ENCODE measurements at places on chromosomes 6 and 20.

DNA sequence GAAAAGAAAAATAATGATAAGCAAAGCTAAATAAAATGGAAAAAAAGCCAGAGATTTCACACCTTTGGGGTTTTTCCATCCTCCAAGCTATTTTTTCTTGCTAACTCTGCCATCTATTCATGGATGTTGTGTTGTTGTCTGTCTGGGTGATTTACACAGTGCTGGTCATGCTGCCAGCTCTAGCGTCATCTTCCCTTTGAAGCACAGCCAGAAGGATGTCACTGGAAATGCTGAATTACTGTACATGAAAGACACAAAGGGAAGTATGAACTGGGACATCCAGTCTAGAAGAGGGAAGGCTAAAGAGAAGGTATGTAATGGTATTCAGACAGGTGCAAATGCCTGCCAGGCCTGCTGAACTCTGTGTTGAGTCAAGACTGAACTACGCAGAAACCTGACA is 241.9 kb upstream of the STXBP5 start:
- DNase-seq = no peak

- DNase-seq = no peak
These were observed 647.9 kb downstream of the KIF16B start for GRCh38 chr20:15925376-15925775.

DNA sequence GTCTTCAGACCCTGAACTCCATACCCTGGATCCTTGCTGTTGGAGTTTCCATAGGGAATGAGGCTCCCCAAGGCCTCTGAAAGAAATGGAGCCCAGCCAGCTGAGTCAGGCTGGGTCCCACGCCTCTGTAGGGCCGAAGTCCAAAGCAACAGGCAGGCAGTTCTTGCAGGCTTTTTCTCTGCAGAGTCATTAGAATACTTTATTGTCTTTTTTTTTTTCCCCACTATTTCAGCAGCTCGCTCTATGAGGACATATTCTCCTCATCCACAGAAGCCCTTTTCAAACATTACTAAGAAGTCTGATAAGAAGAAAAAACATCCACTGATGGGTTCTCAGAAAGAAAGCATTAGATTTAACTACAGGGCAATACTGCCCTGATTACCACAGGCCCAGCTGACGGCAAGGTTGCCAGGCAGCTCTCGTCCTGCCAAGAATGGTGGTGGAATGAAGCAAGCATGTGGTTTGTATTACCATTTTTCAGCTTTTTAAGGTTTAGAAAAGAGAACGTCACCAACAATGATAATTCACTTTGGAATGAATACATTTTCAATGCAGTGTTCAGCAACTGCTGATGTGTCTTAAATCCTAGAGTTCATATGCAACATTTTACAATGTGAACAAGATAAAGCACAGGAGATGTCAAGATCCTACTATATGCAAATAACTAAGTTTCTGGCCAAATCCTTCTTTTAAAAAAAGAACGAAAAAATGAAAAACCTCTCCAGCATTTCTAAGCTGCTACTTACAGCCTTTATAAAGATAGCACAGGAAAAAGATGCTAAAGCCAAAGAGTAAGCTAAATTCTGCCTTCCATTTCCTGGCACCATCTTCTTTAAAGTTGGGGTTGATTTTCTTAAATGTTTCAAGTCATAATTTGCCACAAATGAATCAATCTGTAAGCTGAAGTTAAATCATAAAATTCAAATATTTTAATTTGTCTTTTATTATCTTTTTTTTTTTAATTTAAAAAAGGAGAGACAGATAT is 223.6 kb upstream of the CITED2 start:
- no peak for DNase-seq

DNA sequence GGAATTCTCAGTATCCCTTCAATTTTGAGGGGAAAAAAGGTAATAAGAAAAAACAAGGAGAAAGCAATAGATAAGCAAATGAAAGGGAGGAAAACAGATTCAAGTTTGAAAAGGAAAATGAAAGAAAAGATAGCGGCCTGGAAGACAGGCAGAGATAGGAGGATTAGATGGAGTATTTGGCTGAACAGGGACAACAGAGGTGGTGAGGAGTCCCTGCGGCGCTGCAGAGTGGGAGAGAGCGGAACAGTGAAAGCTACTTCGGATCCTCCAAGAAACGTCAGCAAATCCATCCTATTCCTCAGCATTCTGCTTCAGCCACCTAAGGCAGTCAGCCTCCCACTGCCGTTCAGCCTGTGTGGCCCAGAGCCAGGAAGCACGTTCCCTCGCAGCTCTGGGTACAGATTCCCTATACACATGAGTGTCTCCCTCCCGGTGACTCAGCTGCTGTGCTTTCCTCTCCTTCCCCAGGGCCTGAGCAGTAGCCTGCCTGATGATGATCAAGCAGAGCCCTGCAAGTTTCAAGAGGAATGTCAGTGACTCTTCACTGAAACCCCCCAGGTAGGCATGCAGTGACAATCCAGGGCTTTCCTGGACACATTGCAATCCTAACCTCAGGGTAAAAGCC is 43.4 kb upstream of the CDYL start:
- DNase-seq = peak; percentile 27

DNA sequence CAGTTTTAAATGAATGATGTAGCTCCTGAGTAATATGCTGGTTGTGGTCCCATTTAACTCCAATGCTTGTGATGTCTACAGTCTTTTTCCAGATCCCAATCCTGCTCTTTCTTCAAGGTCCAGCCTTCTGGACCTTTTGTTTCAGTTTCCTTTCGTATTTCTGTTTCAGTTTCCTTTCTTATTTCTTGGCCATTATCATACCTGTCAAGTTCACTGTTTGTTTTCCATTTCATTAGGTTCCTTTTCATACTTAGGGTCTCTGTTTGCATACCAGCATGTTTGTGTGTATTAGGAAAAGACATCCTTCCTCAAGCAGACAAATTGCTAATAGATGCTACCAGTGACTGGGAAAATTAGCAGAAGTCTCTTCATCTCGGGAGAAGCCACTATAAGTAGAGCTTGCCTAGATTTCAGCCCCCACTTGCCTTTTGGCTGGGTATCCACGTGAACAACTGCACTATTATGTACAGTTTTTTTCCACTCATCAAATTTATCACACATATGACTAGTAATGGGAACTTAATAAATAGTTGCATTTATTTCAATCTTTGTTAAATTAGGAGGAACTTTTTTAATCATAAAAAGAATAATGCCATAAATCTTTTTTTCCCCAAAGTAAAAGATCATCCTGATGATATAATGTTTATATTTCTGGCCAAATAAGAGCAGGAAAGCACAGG is 583.4 kb downstream of the BCKDHB start:
- no peak for DNase-seq

- DNase-seq = no peak
These were observed 1.1 kb downstream of the PPIL4 start for GRCh38 chr6:149544646-149545257.

- no peak for DNase-seq
These were observed 52.1 kb downstream of the TRAF3IP2 start for GRCh38 chr6:111553580-111553979.

DNA sequence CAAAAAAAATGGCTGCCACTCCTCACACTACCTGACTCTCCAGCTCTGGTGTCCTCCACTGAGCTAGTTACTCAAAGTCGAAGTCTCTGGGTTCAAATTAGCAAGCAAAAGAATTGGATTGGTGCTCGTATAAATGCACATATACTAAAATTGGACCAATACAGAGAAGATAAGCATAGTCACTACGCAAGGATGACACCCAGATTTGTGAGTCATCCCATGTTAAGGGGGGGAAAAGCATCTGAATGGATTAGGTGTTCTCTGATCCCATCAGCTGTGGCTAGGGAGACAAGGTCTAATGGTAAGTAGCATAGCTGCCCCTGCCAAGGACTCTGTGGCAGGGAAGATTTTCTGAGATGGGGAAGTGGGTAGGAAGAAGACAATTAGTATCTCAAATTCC is 18.3 kb upstream of the AMD1 start:
- no peak for DNase-seq

- no peak for DNase-seq
These were observed 158.1 kb upstream of the PROKR2 start for GRCh38 chr20:5474646-5475550.

GRCh38 chr6:169589699-169590257 is 112.1 kb downstream of the WDR27 start:
- no peak for DNase-seq

DNA sequence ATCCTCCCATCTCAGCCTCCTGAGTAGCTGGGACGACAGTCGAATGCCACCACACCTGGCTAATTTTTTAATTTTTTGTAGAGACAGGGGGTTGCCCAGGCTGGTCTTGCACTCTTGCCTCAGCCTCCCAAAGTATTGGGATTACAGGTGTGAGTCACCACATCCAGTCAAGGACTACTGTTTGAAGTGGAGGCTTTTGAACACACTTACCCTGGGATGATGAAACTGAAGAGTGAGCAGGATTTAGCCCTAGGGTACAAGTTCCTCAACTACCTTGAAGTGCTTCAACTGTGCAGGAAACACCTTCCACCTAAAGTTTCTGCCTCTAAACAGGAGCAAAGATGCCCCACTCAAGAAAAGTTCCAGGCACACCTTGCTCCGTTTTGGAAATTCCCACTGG is 15.7 kb upstream of the PARD6B start:
- DNase-seq = no peak

DNA sequence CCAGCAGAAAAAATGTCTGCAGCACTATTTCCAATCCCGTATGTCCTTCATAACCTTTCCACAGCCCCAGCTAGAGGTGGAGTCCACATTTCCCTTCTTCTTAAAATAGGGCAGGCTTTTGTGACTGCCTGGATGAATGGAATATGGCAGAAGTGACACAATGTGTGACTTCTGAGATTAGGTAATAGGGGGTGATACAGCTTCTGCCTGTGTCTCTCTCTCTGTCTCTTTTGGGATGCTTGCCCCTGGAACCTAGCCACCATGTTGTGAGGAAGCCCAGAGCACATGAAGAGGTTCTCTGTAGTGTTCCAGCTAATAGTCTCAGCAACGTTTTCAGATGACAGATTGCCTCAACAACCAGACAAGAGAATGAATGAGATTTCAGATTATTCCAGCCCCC is 51.4 kb downstream of the CLIC5 start:
- DNase-seq = no peak

GRCh38 chr6:170438861-170439260 is 114.2 kb downstream of the PSMB1 start:
- no peak for DNase-seq

- DNase-seq = peak; percentile 21
These were observed 14.9 kb downstream of the MTFR2 start for GRCh38 chr6:136235233-136235564.

GRCh38 chr6:118706702-118707101 is 55.3 kb upstream of the CEP85L start:
- DNase-seq = no peak

GRCh38 chr6:21003780-21004541 is 469.7 kb downstream of the CDKAL1 start:
- DNase-seq = no peak

DNA sequence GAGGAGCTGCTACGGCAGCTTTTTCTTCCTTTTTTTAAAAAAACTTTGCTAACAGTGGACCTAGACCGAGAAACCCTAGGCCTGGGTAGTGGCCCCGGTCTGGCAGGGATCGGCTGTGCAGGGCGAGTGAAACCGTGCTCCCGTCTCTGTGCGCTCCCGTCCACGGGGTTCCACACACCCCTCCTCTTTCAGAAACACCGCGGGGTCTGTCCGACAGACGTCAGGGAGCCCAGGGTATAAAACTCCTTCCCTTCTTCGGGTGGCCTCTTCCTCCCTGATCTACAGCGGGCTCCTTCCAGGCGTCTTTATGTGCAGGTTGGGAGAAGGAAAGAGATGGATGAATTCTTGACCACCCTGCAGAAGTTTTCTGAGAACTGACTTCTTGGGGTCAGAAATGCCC is 27.1 kb upstream of the SMOC2 start:
- no peak for DNase-seq

DNA sequence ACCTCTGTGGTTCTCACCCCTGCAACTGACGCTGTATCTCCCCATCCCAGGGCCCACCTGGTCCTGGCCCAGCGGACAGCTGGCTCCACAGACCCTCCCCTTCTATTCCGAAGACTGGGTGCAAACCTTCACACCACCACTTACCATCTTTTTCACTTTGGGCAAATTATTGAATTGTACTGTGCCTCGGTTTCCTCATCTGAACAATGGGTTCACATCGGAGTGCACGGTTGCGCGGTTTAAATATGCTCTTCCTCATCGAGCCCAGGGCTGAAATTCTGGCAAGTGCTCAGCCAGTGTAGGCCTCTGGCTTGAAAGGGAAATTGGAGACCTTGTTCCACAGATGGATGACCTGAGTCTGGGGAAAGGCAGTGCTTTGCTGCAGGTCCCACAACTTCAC is 2.9 kb upstream of the ARFGAP1 start:
- DNase-seq = no peak

- DNase-seq = no peak
These were observed 177.5 kb downstream of the CDC5L start for GRCh38 chr6:44564906-44565524.

- DNase-seq = no peak
These were observed 11.9 kb downstream of the KIF25 start for GRCh38 chr6:168009331-168009730.

DNA sequence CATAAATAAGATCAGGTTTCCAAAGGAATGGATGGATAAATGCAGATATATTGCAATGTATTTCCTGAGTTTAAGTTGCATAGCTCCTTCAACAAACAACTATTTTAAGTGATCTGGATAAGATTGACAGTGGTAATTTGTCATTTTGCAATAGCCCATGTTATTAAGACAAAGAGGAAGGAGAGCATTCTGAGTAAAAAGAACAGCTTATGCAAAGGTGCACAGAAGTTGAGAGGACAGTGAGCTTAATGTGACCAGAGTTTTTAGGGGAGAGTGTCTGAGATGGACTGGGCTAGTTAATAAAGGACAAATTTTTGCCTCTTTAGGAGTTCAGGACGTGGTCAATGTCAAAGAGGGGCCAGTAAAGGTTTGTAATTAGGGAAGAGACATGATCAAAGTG is 48.8 kb upstream of the FBXO30 start:
- DNase-seq = no peak

DNA sequence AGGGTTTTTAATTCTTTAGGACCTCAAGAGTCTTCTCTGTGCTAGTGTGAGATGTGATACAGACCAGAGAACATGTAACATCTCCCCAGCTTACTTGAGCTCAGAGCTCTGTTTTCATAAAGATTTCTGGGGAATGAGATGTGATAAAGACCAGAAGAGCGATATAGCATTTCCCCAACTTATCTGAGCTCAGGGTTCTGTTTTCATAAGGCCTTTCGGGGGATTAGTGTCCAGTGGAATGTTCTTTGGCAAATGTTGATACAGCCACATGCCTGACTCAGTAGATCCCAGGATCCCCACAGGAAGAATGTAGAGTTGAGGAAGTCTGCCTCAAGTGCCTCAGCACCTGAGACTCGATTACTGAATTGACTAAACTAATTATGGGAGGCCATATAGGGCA is 18.7 kb upstream of the TOP1 start:
- DNase-seq = no peak

- peak; percentile 7 for DNase-seq
These were observed 29.7 kb downstream of the RPP40 start for GRCh38 chr6:4973982-4974745.

- no peak for DNase-seq
These were observed 36.3 kb upstream of the BLCAP start for GRCh38 chr20:37564016-37564387.

GRCh38 chr6:91043751-91044150 is 456.9 kb upstream of the MAP3K7 start:
- no peak for DNase-seq

Measured in SHP77 (cell line).